ENCODE measurements at places on chromosomes 2 and 18.

DNA sequence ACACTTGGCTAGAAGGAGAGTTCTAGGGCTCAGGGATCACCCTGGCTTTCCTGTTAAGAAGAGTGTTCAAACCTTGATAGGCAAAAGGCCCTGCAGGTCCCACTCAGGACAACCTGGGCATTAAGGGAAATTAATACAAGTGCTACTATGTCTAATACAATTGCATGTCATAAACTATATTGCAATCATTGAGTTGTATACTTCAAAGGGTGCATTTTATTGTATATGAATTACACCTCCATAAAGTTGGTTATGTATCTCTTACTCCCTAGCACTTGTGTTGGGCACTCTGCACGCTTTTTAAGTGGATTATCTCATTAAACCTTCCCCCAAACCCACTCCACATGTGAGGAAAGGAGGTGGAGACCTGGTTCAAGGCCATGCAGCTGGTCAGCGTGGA is 172.1 kb upstream of the GLI2 start:
- DNase-seq: no peak

DNA sequence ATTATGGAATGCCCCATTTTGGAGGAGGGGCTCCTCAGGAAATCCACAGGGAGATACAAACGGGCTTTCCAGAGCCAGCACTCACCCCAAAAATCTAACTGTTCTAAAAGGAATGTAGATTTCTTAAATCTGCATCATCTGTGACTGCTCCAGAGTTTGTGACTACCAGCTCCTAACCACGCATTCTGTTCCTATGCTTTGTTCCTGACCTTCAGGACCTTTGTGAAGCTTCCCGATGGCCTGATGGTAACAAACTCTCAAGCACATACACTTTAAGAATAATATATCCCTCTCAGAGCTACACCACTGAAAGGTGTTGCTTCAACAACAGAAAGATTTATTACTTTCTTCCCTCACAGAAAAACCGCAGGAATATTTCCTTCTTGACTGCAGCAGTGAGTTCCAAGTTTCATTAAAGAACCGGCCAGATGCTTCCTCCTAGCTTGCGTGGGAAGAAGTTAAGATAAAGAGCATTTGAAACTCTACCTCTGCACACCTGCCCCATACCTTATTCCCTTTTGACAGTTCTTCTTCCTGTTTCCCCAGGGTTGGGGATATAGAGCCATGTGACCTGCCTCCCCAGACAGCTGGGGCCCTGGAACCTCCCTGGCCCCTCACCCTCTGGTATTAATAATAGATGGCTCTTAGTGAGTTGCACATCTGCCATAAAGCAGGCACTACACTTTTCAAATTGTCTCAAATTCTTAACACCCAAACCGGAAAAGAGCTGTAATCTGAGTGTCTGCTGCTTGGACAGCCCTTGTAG is 40.2 kb upstream of the EML4 start:
- DNase-seq: peak; percentile 91

GRCh38 chr18:50456285-50456684 is 81.4 kb downstream of the SKA1 start:
- DNase-seq: no peak

GRCh38 chr2:204625135-204625534 is 79.9 kb downstream of the PARD3B start:
- DNase-seq: peak; percentile 21

GRCh38 chr2:38108907-38109731 is 33.2 kb upstream of the CYP1B1 start:
- no peak for DNase-seq

DNA sequence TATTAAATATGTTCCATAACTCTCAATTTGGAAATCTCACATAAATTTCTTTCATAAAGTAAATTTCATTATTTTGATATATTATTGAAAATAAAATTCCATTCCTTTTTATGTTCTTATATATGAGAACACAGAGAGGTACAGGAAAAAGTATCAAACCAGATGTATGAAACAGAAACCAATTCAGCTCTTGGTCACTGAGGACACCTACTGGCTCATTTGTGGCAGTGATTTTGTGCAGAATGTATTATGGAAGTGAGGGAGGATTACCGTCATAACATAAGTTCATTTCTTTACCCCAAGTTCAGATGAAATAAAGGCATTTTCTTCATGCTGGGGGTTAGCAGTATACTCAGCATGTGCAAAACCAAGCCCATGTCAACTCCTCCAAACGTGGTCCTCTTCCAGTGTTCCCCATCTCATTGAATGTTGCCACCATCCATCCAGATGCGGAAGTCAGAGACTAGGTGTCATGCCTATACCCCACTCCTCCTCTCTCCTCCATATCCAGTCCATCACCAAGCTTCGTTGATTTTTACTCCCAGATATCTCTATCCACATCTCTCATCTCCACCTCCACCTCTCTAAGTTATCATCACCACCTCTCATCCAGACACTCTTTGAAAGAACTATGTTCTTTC is 41.7 kb upstream of the MALL start:
- peak; percentile 52 for DNase-seq

DNA sequence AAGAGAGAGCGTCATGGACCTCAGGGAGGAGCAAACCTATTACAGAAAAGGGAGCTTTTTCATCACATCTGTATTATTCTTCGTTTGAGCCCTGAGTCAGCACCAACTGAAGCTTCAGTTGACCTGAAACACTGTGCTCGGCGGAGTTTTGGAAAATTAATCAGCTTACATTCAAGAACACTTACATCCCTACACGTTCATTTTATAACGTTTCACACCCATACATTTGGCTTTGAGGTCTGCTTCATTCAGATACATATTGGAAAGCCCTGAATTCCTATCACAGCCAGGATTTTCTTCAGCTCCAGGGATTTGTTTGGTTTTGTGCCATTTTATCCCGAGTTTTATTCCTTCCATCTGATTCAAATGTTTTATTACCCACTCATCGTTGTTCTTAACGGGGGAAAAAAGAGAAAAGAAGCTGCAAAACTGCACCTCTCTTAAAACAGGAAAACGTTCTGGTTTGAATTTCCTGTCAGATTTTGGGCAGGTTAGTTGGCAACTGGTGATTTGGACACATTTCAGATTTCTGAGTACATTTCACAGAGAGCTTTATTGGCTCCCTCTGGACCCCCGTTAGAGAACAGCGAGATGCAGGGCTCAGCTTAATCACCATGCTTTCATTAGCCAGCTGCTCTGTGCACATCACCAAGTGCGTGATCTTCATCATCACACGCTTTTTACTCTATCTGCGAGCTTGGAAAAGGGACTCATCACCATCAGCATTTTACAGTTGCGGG is 88.8 kb downstream of the CDC42EP3 start:
- DNase-seq: no peak

Measured in amniotic epithelial cell (primary cell).